RKO (cell line): ENCODE measurements at places on chromosomes 11 and 22.

DNA sequence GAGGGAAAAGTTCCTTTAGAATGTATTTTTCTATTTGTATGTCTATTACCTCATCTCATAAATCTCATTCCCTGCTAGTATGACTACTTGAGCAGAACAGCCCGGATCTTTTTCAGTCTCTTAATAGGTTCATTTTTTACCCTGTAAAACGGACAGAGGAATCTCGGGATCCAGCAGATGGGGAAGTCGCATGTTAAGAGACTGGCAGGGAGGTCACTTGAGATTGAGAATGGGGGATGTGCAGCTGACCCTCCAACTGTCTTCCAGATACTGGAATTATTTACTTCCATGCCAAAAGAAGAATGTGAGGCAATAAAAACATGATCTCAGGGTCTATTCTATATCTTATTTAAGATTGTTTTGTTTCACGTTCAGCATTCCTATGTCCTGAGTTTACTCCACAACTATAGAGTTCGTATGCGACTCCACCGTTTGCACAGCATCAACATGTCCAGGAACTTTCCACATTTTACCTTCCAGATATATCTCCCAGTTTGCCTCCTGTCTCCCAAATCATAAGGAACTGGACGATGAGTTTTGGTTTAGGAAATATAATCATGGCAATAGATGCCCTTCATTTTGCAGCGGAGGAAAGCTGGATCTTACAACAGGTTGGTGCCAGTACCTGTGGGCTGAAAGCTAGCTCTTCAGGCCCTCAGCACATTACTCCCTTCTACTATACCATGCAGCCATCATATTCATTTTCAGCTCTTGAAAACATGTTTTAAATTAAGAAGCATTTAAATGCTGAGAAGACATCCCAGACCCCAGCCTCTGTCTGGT, 181.5 kb downstream of the MAML2 start:
- DNase-seq: no peak

DNA sequence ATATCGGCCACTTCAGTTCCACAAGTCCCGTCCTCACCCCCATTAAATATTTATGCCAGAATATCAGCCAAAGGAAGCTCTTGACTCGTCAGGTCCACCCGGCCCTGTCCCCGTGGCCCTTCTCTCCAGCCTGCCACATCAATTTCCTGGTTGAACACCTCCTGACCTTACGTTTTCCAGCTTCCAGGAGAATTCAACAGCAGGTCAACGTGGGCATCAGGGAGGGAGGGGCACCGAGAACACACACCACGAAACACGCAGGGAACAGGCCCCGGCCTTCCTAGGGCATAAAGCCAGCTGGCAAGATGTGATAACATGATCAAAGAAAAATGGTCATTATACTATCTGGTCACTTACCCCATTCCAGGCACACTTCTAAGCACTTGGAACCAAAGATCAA, 15.3 kb downstream of the SULT4A1 start:
- DNase-seq: no peak

DNA sequence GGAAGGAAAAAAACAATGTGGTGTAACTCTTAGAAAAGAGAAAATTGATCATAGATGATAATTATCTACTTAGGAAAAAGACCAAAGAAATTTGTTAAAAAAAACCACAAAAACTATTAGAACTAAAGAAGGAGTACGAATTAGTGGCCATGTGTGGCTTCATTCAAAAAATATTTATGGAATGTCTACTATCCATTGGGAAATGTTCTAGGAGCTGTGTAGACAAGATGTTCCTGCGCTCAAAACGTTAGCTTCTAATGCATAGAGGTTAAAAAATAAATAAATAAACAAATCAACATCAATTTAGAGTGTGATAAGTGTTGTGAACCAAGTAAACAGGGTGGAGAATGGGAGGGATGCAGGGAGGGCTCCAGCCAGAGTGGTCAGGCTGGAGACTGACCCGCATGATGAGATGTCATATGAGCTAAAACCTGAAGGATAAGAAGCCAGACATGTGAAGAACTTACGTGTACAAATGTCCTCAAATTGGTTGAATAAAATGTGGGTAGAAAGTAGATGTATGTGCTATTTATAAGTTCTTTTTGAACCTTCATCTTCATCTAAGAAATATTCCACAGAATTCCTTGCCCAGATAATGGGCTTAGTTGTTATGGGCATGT, 4.3 kb upstream of the EXPH5 start:
- DNase-seq: no peak

DNA sequence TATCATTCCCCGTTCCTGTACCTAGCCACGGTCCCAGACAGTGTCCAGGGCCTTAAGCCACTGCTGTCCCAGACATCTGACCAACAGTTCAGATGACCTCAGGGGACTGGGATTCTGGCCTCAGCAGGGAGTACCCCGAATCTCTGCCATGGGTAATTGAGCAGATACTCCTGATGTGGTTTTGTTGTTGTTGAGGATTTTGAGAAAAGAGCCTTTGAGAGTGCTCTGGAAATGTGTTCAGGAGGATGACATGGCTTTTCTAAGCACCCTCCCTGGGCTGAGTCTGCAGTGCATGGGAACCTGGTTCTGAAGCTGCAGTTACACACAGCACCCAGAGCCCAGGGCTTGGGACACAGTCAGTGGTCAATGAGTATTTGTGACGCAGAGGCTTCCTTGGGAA, 30.4 kb downstream of the ADAMTS15 start:
- DNase-seq: no peak

DNA sequence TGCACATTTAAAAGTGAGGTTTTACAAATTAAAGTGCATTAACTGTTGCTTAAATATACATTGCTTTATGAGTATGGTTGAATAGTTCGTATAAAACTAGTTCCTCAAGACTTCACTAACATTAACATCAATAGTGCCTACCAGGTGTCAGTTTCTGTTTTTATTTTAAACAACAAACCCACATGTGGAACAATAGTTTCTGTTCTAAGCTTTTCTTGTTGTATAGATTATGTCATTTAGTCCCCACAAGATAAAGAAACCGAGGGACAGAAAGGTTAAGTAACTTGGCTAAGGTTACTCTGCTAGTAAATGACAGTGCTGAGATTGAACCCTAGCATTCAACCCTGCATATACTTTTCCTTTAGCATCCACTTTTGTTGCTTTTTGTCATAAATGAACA, 41.4 kb upstream of the ST14 start:
- DNase-seq: no peak

GRCh38 chr22:26041931-26042330, 127.3 kb upstream of the SEZ6L start:
- DNase-seq: no peak

DNA sequence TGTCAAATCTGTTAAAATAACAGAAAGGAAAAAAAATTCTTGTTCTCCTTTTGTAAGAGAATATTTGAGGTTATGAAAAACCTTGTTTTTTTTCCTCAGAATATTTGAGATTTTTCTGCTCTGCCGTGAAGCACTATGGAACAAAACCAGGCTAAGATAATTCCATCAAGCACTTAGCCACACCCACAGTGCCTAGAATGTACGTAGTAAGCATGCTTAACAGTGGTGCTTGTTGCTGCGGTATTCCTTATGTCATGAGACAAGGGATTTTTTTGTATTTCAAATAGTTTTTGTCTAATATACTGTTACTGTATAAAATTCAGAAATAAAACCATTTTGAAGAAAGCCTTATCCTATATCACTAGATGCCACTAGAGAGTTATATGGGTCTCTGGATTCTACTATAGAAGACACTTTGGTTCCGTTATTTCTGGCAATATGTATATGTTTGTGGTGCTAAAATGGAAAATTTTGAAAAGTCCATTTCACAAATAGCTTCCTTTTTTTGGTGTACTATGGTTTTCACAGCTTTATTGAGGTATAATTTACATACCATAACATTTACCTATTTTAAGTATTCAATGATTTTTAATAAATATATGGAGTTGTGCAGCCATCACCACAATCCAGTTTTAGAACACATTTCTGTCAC, 23.7 kb downstream of the PDHX start:
- DNase-seq: no peak

- peak; percentile 48 for DNase-seq
These were observed 25.1 kb downstream of the ADM start for GRCh38 chr11:10329935-10330334.

DNA sequence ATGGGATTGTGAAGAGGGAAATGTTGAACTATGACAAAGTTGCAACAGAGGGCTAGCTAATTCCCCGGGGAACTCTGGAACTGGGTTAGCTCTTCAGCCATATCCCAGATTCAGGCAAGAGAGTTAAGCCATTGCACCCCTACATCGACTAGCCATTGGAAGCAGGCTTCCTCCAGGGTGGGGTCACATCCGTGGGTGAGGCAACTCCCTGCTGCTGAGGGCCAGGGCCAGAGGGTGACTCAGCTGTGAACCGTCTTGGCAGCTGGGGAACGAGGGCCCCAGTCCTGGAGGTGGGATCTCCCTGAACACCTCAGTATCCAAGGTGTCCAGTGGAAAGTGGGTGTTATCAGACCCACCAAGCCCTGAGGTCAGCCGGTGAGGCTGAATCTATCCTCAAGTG, 41.1 kb downstream of the RPS6KA4 start:
- DNase-seq: no peak

DNA sequence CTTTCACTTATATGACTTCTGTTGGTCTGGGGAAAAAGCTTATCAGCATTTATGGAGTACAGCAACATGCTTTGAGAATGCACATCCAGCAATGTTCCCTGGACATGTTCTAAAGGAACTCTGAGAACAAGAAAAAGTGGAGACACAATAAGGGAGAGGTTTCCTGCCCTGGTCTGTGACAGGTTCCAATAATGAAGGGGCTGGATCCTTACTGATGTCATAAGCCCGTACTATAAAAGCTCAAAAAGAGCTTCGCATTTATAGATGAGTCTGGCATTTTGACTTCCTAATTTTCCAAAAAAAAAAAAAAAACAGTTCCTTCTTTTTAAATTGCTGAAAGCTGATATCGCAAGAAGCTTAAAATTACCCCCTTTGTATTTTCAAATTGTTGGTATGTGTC, 129.1 kb downstream of the MPPED2 start:
- no peak for DNase-seq

DNA sequence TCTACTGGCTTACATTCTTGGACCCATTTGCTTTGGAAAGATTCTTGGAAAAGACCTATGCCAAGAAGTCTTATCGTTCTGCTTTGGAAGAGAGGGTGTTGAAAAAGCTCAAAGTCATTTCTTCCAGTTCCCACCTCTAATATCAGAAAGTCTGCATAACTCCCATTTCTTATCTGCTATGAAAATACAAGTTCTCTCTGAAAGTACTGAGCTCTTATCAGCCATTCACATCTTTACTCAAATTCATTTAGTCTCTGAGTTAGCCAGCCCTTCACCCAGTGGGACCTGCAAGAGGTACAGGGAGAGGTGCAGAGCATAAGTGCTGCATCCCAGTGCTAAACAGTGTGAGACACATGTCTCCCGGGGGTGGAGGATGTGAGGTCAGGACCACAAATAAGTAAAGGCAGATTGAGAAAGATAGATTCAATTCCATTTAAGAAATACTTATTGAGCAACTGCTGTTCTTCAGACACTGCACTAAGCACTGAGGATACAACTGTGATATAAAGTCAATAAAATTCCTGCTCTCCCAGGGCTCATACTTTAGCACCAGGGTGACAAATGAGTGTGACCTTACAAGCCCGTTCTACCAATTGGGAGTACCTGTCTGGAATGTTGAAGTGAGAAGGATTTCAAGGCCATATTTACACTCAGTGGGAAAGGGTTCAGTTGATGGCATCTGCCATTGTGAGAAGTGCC, 76.7 kb downstream of the PISD start:
- no peak for DNase-seq

GRCh38 chr11:35981581-35981980, 37.7 kb downstream of the LDLRAD3 start:
- no peak for DNase-seq

DNA sequence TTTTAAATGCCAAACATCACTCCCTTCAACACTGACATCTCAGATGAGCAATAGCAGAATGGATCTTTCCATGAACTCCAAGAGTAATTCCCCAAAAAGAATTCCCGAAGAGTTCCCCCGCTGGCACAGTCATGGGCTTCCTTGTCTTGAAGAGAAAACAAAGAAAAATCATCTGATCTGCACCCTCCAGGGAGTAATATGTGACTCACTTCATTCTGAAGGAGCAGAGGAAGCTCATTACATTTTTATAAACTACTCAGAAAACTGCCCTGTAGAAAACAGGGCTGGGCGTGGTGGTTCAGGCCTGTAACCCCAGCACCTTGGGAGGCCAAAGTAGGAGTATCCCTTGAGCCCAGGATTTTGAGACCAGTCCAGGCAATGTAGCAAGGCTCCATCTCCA, 35.7 kb downstream of the CELSR1 start:
- DNase-seq: no peak

- DNase-seq: no peak
These were observed 791 bp downstream of the GDPD4 start for GRCh38 chr11:77300695-77301094.

- DNase-seq: peak; percentile 38
These were observed 93.9 kb downstream of the YAP1 start for GRCh38 chr11:102204174-102204573.

- no peak for DNase-seq
These were observed 95.3 kb downstream of the NTM start for GRCh38 chr11:131465746-131466145.

DNA sequence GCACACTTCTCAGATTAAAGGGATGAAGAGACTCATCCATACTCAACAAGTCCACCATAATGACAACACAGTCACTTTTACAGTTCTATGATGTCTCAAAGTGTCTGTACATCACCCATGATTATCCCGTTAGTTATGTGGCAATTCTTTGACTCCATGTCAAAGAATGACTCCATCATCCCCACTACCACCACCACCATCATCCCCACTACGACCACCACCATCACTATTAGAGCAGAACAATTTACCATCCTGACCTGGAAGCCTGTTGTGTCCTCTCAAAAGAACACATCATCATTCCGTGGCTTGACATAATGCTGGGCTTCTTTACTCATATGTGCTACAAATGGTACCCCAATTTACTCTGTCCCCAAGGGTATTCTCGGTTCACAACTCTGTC, 13.7 kb downstream of the PRR5L start:
- DNase-seq: no peak

DNA sequence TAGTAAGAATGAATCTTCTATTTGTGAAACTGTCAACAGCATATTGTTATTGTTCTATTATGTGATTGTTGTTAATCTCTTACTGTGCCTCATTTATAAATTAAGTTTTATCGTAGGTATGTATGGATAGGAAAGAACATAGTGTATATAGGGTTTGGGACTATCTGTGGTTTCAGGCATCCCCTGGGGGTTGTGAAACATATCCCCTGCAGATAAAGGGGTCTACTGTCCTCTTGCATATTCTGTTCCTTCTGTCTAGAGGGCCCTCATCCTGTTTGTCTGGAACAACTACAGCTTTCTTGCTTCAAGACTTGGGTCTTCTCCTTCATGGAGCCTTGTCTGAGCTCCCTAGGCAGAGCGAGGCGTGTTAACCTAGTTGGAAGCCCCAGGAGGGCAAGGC, 159.6 kb downstream of the KIRREL3 start:
- DNase-seq: no peak
